CD4-positive, alpha-beta T cell treated with Interleukin-6 at 100 ng/mL for 8 hours (primary cell): ENCODE measurements at places on chromosomes 7 and 10.
A peak's percentile ranks its signal among the peaks of the same experiment; 100 is the strongest.

DNA sequence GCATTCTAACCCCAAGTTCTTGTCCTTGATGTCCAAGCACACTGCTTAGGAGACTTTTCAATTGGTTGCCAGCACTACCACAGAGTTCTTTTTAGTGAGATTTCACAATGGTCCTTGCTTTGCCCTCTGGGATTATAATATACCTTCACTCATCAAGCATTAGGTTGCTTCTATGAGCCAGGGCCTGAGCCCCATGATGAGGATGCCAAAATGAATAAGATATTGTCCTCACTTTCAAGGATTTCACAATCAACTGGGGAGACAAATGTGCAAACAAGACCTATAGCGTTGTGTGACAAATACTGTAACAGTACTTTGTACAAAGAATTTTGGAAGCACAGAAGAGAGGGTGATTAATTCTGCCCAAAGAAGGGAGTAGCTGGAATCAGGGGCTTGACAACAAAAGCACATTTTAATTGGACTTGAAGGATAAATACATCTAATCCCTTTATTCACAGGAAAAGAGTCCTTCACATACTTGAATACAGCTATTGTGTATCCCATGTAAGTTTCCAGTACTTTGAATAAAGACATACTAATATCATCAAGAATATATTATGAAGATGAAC, 263.6 kb upstream of the LRRN3 start:
- DNase-seq: no peak

GRCh38 chr7:141928845-141929195, 12.6 kb downstream of the OR9A4 start:
- DNase-seq: no peak

DNA sequence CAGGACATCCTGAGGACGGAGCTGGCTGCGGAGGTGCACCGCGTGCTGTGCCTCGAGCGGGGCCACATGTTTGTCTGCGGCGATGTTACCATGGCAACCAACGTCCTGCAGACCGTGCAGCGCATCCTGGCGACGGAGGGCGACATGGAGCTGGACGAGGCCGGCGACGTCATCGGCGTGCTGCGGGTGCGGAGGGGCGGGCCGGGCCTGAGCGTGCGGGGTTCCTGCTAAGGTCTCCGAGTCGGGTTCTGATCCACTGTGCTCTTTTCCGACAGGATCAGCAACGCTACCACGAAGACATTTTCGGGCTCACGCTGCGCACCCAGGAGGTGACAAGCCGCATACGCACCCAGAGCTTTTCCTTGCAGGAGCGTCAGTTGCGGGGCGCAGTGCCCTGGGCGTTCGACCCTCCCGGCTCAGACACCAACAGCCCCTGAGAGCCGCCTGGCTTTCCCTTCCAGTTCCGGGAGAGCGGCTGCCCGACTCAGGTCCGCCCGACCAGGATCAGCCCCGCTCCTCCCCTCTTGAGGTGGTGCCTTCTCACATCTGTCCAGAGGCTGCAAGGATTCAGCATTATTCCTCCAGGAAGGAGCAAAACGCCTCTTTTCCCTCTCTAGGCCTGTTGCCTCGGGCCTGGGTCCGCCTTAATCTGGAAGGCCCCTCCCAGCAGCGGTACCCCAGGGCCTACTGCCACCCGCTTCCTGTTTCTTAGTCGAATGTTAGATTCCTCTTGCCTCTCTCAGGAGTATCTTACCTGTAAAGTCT, 10.4 kb downstream of the ATG9B start:
- DNase-seq: peak; percentile 93

- no peak for DNase-seq
Measured at GRCh38 chr10:89314676-89315075, 12.8 kb downstream of the IFIT2 start.

GRCh38 chr10:76942628-76943416, 694.8 kb downstream of the KCNMA1 start:
- no peak for DNase-seq

DNA sequence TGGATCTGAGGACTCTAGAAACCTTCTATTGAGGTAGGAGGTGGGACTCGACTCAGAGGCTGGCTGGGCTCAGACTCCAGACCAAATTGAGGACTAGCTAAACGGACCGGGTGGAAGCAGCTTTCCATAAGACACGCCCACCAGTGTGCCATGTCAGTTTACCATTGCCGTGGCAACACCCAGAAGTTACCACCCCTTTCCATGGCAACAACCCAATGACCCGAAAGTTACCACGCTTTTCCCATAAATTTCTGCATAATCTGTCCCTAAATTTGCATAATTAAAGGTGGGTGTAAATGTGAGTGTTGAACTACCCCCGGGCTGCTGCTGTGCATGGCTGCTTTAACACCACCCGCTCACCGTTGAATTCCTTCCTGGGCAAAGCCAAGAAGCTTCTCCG, 58.9 kb downstream of the MICALL2 start:
- no peak for DNase-seq

DNA sequence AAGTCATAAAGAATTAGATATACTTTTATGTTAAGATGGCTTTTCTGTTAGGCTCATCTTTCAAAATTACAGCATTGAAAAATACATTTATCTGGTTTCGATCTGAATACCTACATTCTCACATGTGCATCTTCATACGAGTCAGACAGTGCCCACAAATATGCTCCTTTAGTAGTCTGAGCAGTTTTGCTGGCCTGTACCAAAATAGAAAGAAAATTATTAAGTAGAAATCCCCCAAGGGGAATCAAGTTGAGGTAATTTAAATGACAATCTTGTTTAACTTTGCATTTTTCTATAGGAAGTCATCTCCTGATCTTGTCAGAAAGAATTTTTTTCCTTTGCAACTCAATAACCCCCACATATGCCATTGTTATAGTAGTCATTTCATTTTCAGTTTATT, 287.4 kb upstream of the SEMA3D start:
- DNase-seq: no peak

DNA sequence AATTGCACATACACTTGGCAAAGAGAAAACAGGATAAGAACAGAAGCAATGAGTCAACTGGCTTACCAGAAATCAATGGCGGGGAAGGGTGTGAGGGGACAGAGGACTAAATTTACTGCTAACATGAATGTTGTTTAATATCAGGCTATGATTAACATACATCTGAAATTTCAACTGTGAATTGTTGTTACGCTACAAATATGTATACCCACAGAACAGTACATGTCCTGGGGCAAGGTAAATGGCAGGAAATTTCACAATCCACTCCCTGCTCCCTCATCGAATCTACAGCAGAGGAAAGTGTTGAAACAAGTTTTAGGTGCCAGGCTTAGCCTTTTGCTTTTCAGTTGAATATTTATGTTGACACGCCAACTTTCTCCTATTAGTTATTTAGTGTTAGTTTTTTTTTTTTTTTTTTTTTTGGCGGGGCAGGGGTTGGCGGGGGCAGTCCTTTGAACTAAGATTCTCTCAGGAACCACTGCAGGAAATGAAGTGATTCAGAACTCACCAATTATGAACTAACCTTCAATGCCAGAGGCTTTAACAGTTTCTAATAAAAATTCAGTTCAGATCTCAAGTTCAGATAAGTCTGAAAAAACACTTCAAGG, 99.0 kb downstream of the UBE2H start:
- no peak for DNase-seq

DNA sequence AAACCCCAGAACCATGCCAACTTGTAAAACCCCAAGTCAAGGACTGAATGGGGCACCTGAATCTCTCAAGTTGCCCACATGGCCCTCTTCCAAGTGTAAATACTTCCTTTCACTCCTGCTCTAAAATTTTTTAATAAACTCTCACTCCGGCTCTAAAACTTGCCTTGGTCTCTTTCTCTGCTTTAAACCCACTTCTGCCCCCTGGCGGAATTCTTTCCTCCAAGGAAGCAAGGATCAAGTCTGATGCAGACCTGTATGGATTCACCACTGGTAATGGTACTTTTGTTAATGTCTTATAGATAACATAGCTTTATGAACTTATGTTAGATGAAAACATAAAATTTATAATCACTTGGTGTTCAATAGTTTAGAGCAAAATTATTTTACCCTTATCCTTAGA, 33.8 kb downstream of the SLC16A9 start:
- no peak for DNase-seq

GRCh38 chr7:156356551-156356950, 284.0 kb upstream of the RNF32 start:
- DNase-seq: no peak

GRCh38 chr10:93596539-93596938, 4.5 kb downstream of the RBP4 start:
- no peak for DNase-seq

DNA sequence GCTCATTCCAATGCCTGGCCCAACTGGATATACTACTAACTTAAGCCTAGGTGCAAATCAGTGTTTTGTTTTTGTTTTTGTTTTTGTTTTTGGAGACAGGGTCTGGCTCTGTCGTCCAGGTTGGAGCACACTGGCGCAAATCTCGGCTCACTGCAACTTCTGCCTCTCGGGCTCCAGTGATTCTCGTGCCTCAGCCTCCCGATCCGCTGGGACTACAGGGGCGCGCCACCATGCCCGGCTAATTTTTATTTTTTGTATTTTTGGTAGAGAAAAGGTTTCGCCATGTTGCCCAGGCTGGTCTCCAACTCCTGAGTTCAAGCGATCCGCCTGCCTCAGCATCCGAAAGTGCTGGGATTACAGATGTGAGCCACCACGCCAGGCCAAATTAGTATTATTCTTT, 1.6 kb downstream of the PPP3CB start:
- no peak for DNase-seq

DNA sequence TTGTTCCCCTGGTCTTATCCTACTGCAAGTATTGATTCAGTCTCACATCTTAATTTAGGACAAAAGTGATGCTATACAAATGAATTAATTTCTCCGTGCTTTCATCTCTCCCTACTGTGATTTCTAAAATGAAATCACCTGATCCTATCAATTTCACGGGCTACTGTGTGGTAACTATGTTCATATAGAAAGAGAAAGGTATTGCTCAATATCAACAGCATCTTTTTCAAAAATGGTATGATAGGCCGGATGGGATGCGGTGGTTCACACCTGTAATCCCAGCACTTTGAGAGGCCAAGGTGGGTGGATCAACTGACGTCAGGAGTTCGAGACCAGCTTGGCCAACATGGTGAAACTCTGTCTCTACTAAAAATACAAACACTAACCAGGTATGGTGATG, 71.2 kb downstream of the PIK3CG start:
- no peak for DNase-seq

GRCh38 chr7:102165136-102165535, 121.5 kb upstream of the SH2B2 start:
- DNase-seq: no peak

DNA sequence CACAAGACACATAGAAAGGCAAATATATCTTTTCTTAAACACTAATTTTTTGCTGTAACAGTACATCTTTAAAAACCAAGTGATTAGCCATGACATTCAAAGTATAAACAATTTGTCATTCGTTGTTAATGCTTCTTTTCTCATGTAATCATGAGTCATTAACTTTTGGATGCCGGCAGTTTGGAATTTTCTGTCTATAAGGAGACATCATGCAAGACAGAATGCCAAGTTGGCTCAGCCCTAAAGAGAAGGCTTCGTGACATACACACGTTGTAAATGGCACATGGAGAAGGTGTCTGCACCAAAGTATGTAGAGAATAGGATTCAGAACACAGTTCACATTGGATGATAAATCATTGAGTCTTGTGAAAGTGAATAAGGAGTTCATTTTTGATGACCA, 35.9 kb downstream of the CCDC3 start:
- no peak for DNase-seq

DNA sequence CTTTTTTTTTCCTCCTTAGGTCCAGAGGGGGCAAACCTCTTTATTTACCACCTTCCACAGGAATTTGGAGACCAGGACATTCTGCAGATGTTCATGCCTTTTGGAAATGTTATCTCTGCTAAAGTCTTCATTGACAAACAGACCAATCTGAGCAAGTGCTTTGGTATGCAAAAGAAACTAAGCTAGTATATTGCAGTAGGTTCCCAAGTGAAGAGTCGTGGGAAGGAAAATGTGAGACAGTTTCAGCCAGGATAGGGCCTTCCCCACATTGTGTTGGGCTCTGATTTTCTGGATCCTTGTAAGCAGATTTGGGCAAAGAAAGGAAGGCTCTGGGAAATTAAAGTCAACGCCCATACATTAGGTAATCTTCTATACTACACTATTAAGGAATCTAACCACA, 285.6 kb downstream of the USP6NL start:
- DNase-seq: no peak

GRCh38 chr7:128108641-128109423, 77.6 kb upstream of the LRRC4 start:
- peak; percentile 47 for DNase-seq

- no peak for DNase-seq
Measured at GRCh38 chr10:19921300-19922140, 105.3 kb downstream of the PLXDC2 start.

- no peak for DNase-seq
Measured at GRCh38 chr10:1328981-1329614, 272.9 kb downstream of the WDR37 start.

DNA sequence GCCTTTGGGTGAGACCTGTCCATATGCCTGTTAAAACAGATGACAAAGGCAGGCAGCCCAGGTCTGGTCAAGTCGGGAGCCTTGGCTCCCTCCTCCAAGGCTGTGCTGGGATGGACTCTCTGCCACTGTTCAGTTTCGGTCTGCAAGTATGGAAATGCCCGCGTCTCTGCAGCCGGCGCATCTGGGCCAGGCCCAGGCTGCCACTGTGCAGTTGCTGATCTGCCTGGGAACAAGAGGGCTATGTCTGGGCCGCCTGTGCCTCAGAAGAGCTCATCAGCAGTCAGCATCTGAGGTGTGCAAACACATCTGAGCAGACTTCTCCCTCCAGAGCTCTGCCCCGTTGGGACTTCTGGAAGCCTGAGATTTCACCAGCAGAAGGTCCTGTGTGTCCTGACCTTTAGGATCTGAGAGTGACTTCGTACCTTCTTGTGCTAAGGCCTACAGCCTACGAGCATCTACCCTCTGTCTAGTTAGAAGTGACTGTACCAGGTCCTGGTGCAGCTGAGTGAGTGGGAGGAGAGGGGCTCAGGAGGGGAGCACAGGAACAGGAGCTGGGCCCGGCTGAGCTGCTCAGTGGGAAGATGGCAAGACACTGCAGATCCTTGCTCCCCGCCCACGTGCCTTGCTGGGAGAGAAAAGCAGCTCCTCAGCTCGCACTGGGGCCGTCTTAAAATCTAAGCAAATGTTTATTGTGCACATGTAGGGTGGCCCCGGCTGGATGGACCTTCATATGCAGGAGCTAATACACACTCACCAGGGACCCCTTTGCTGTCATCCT, 50.9 kb downstream of the DOCK1 start:
- no peak for DNase-seq

GRCh38 chr7:96241855-96242254, 80.0 kb downstream of the SLC25A13 start:
- no peak for DNase-seq

DNA sequence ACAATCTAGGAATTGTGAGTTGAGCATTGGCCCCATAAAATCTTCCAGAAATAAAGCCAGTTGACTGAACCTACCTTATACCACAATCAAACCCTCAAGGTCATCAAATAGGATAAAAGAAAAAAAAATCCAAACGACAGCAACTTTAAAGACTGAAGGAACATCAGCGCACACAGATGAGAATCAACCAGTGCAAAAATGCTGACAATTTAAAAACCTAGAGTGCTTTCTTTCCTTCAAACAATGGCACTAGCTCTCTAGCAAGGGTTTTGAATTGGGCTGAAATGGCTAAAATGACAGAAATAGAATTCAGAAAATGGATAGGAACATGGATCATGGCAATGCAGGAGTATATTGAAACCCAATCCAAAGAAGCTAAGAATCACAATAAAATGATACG, 16.1 kb upstream of the POT1 start:
- no peak for DNase-seq
